ENCODE measurements at places on chromosomes 5 and 9. TPM values are rescaled to one million over a fixed set of nuclear protein-coding genes. Genes with fewer than 3 reads are reported as not detected.

The IFNA2 gene
- not detected for total RNA-seq

The PTPRD gene
- total RNA-seq, result not detected

The FCHO2 gene
- 7.4 TPM for total RNA-seq

The C6 gene
- total RNA-seq, result 1.6 TPM

The SNAPC3 gene
- total RNA-seq, result 45.6 TPM

The PPIP5K2 gene
- total RNA-seq, result 23.4 TPM

The RALGDS gene
- 11.8 TPM for total RNA-seq

The PCDHB10 gene
- total RNA-seq, result 1.3 TPM

The BRD3OS gene
- 22.7 TPM for total RNA-seq

The KDM3B gene
- total RNA-seq, result 29.8 TPM

The FST gene
- total RNA-seq, result 0.99 TPM

The YIPF5 gene
- total RNA-seq, result 123 TPM

The PDE8B gene
- total RNA-seq, result 0.07 TPM

The GFI1B gene
- 0.30 TPM for total RNA-seq

The FBN2 gene
- 0.37 TPM for total RNA-seq

The QRFP gene
- not detected for total RNA-seq

DNA sequence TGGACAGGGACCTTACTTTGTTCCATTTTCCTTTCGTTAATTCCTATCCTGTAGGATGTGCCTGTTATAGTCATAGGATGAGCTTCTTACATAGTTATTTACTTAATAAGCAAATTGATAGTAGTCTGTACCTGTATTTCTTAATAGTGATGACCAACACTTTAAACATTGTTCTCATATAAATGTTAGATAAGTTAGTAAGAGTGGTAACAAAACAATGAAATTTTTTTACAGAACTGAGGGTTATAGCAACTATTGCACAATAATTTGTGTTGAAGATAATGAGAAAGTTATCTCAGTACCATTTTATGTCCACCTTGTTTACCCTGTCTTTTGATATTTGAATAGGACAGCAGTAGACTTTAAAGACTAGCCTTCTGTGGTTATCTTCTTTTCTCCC is 162.9 kb upstream of the ELL2 start:
- DNase-seq, result no peak

DNA sequence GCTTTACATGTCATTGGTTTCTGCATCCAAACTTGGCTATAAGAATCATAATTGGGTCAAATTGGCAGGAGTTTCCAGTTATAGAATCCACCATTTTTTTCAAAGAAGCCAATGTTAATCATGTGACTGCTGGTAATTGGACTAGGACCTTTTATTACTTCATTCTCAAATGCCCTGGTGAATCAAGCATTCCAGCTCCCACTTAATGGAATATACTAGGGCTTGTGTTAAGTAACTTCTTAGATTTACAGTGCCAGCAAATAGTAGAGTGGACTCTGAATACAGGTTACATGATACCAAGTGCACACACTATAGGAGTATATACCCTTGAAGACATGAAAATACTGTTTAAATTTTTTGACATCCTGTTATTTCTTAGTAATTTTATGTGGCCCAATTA is 96.7 kb downstream of the NUDT12 start:
- DNase-seq, result peak; percentile 52

DNA sequence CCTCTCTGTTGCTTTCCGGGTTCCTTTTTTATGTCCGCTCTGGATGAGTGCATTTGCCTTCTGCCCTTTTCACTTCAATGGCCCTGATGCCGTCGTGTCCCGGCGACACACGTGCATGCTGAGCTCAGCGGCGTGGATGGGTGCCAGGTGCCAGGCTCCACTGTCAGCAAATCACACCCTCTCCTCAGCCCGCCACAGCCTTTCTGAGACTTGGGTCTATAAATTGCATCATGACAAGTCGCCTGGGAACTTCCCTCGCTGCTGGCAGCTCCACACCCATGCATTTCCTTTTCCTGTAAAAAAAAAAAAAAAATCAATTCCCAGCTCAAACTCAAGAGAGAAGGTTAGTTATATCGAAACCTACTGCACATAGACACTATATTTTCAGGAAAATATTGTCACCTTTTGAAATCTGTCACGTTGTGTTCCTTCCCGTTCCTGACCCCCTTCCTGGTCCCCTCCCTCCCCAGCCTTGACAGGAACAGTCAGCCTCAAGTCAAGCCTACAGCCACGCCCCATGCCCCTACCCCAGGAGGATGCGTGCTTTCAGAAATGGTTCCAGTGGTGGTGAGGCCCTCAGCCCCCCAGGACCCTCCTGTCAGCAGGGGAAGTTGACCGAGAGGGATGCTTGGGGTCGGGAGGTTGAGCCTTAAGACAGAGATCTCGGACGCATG is 110.3 kb upstream of the PTCH1 start:
- DNase-seq, result peak; percentile 64

DNA sequence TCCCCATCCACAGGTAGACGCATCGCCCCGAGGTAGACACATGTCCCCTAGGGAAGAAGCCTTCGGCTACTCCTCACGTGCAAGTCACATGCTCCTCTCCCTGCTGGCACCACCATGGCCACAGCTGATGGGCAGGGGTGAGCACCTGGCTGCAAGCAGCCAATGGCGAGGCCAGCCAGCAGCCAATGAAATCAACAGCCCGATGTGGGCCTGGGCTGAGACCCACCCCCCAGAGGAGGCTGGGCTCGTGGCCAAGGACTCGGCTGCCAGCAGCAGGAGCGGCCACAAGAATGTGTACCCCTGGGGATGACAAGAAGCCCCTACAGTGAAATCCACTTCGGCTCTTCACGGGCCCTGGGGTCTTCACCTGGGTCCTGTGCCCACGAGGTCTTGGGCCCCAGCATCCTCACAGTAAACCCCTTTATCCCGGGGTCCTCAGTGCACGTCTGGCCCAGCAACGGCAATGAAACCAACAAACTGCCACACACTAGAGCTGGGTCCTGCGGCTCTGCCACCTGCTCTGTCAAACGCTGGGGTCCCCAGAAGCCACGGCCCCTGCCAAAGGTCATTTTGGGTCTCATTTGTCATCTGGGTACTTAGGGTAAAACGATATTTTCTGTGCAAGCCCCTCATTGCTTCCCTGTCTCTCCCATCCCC is 22.1 kb upstream of the PTGES start:
- no peak for DNase-seq

DNA sequence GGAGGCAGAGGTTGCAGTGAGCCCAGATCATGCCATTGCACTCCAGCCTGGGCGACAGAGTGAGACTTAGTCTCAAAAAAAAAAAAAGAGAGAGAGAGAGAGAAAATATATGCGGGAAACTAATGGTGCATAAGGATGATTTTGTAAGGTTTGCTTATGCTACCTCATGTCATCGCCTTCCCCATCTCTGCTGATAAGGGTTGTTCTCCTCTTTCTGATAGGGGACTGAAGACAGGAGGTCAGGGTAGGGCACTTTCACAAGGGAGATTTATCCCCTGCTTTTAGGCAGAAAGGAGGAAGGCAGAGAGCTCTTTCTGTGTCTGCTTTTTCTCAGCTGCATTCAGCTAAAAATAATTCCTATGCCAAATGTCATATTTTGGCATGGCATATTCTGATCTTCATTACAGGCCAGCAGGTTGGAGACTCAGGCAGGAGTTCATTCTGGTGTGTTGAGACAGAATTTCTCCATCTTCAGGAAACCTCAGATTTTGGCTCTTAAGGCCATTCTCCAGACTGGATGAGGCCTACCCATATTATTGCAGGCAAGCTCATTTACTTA is 220.2 kb downstream of the AUH start:
- DNase-seq, result no peak

GRCh38 chr5:116229131-116229689 is 144.4 kb downstream of the COMMD10 start:
- DNase-seq, result no peak

DNA sequence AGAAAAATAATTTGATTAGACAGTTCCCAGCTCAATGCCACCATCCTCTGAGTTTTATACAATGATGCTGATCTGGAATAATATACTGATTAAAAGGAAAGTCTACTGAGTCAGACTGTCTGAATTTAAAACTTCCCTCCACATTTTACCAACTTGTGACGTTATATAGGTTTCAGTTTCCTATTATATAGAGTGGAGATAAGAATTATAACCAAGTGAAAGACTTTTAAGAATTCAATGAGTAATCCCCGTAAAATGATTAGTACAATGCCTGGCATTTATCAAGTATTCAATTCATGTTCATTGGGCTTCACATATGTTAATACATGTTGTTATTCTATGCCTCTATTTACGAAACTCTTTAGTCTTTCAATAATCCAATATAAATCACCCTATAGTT is 166.0 kb downstream of the CDH9 start:
- DNase-seq, result peak; percentile 21

- DNase-seq, result peak; percentile 9
Measured at GRCh38 chr9:127013597-127013996, 99.0 kb downstream of the RALGPS1 start.

- peak; percentile 65 for DNase-seq
Measured at GRCh38 chr5:14447958-14448911, 133.4 kb upstream of the OTULINL start.

GRCh38 chr9:137658781-137659180 is 40.0 kb downstream of the EHMT1 start:
- no peak for DNase-seq

DNA sequence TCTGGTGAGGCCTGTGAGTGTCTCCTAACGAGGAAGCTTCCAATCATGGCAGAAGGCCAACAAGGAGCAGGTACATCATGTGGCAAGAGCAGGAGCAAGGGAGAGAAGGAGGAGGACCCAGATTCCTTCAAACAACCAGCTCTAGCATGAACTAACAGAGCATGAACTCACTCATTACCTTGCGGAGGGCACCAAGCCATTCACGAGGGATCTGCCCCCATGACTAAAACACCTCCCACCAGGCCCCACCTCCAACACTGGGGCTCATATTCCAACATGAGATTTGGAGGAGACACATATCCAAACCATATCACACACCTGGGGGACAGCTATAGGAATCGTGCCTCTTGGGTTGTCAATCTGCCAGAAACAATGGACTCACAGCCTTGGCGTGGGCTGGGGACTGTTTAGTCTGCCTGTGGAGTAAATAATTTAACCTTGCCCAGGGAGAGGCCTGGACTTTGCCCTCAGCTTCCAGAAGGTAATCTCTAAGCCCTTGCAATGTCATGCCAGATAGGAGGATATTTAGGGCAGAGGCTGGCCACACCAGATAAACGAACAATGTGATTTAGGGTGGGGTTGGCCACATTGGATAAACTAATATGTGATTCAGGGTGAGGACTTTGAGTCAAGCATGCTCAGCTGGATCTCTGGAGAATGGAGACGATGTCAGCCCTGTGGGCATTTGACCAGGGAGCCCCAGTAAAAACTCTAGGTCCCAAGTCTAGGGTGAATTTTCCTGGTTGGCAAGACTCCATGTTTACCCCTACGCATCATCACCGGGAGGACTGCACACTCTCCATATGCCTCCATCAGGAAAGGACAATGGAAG is 13.6 kb upstream of the VDAC1 start:
- DNase-seq, result peak; percentile 58

GRCh38 chr5:135384898-135385297 is 14.1 kb downstream of the MACROH2A1 start:
- DNase-seq, result no peak

DNA sequence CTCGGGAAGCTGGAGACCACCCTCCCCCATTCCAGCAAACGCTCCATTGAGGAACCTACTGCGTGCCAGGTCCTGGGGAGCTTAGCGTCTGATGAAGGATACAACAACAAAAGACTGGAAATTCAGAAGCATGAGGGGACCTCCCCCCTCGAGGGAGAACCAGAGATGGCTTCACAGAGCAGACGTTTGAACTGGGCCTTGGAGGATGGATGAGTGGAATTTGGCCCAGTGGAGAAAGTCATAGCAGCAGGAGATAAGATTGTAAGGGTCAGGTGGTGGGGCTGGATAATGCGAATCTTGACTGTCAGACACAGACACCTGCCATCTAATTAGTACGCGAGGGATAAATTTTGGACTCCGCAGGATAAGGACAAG is 1.2 kb upstream of the SLC25A51 start:
- no peak for DNase-seq

DNA sequence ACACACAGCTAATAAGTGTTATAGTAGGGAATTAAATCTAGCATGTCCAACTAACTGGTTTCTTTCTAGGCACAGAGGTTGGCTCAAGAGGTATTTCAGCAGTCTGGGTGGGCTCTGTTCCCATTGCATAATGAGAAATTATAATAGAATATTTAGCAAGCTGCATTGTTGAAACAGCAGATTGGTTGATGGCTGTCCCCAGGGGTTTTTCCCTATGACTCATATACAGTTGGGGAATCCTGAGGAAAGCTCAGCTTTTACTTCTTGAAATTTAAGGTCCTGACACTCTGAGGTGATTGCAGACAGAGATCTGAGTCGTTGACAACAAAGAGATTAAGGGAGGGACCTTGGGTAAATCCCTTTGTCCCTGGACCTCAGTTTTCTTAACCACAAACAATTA is 38.3 kb upstream of the TNFSF8 start:
- DNase-seq, result peak; percentile 74

- peak; percentile 55 for DNase-seq
Measured at GRCh38 chr9:97039514-97039860, 545 bp upstream of the CTSV start.

DNA sequence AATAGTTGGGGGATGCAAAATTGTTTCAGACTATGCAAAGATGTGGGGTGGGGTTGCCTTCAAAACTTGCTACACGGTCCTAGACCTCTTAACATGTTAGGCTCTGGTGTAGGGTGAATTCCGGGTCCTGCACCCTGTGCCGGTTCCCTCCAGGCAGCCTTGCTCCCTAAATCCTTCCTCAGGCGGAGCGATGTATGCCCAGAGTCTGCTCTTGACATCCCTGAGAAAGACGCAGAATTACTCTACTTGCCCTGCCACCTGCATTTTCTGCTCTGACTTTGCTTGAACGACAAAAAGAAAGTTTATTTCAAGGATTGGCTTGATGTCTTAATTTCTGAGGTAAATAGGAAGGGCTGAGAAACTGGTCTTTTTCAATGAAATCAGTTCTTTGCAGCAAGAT is 691 bp downstream of the THBS4 start:
- DNase-seq, result no peak

DNA sequence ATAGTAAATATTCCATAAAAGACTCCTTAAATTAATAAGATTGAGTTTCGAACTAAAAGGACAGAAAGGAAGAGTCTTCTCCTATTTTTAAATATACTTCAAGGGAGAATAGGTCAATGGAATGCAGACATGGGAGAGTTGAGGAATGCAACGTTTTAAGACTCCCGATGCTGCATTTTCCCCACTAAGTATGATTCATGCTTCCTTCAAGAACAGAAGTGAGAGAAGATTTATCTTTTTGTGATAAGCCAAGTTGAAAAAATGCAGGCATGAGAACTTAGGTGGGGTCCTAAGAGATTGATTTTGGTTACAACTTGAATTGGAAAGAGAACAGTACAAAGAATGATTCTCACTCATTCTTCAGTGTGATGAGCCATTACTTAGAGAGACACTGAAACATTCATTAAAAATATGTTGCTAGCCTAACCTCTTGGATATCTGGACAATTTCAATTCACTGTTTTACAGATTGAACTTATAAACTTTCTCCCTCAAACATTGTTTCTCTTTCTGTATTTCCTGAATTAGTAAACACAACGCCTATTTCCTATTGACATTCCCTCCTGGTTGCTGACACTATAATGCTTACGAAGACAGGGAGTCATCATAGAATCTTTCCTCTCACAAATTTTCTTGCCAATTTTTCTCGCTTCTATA is 1666.1 kb upstream of the WWC1 start:
- peak; percentile 3 for DNase-seq

Data from M059J (cell line).